PC-3 (cell line): ENCODE measurements at places on chromosomes 11 and 22.

GRCh38 chr11:2586793-2587131, 113.0 kb downstream of the KCNQ1OT1 start:
- no peaks in the 10 kb centered on the region for H3K27me3 ChIP-seq
- no peak overlapping the region for H3K27ac ChIP-seq
- H3K4me1 ChIP-seq, result no peaks in the 10 kb centered on the region

DNA sequence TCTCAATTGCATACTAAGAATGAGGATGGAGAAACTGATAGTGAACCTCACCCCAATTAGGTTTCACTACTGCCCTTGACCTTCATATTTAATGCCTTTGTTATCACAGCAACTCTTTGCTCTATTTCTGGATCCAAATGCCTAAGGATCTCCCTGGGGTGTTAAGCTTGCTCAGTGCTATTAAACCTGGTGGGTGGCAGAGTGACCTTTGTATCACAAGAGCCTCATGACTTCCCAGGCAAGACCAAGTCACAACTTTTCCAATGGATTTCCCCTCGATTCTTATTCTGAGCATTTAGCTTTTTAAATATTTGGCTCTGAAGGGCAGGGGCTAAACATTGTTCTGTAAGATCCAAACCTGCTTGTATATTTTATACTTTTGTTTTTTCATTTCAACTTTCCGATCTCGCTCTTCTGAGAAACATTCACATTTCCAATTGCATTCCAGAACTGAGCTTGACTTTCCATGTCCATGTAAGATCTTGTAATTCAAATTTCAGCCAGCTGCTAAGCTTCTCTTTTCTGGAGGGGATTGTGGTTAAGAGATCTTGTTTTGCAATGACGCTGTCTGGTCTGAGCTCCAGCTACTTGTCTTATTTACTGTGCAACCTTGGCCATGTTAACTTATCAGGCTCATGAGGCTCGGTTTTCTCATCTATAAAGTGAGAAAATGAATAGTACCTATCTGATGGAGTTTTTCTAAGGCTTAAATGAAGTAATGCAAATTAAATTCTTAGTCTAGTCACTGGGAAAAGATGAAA, 6.4 kb upstream of the EHF start:
- peaks cover 2% of the 10 kb centered on the region for H3K4me1 ChIP-seq
- no peak overlapping the region for H3K27ac ChIP-seq
- no peak for DNase-seq

DNA sequence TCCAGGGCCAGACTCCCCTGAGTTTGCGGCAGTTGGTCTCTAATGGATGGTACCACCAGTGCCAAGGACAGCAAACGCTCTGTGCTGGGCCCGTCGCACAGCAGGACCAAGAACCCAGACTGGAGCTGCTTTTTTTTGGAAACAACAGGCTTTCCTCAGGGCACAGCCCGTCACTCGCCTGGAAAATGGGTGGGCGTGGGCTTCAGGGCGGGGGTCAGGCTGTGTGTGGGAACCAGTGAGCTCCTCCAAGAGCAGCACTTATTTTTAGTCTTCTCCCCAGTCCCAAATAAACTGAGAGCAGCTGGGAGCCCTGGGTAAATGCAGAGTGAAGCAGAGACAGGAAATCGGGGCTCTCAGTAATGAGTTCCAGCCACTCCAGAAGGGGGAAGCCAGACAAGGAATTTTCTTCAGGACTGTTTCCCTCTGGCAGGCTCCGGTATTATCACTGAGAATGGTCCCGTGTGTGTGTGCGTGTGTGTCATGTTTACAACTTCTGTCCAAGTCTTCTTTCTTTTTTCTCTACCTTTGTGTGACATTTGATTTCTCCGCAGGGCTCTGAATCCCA, 63.0 kb downstream of the PPFIBP2 start:
- H3K4me3 ChIP-seq, result no peak overlapping the region
- H3K27ac ChIP-seq, result no peak overlapping the region
- no peak for DNase-seq

DNA sequence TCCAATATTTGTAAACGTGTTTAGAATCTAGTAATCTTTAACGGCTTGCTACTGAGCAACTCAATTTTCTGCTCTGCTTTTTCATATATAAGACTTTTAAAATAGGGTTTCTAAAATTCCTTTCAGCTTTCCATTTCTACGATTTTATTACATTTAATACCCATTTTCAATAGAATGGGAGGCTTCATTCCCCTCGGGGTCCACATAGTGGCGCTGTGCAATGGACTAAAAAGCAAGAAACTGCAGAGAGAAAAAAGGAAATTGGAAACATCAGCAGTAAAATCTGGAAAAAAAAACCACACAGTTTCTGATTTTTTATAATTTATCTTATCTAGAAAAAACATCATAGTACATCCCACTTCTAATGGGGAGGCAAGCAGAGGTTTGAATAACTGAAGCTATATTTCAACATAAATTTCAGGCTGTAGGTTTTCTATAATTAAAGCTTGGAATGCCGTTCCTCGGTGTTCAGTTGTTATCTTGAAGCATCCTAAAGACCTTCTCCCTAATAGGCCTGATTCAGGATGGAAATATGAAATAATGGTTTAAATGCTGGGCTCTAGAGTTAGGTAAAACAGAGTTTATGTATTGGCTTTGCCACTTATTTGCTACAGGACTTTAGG, 18.7 kb upstream of the JHY start:
- no peaks in the 10 kb centered on the region for H3K36me3 ChIP-seq
- peak overlapping the region; percentile 48; the same call in 1 of the 2 replicates for H3K4me3 ChIP-seq
- H3K27me3 ChIP-seq, result no peaks in the 10 kb centered on the region
- peak; percentile 80 for DNase-seq
- H3K4me1 ChIP-seq, result peaks cover 22% of the 10 kb centered on the region
- no peak overlapping the region for H3K27ac ChIP-seq

DNA sequence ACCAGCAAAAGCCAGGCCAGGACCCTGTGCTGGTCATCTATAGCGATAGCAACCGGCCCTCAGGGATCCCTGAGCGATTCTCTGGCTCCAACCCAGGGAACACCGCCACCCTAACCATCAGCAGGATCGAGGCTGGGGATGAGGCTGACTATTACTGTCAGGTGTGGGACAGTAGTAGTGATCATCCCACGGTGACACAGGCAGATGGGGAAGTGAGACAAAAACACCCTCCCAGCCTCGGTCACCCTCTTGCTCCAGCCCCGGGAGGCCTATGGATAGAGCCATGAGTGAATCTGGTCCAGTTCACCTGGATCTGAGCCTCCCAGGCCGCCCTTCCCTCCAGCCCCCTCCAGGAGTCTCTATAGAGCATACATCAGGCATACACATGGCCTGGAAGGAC, 115.2 kb upstream of the IGLL5 start:
- no peak for DNase-seq
- no peak overlapping the region for H3K4me3 ChIP-seq
- H3K4me1 ChIP-seq, result no peaks in the 10 kb centered on the region
- no peaks in the 10 kb centered on the region for H3K36me3 ChIP-seq
- no peak overlapping the region for H3K27ac ChIP-seq
- H3K27me3 ChIP-seq, result 0 out of 2 replicates have a peak, but pooled peaks cover 9% of the 10 kb centered on the region
